ENCODE measurements at places on chromosomes 1 and 21.
A peak's percentile ranks its signal among the peaks of the same experiment; 100 is the strongest.

DNA sequence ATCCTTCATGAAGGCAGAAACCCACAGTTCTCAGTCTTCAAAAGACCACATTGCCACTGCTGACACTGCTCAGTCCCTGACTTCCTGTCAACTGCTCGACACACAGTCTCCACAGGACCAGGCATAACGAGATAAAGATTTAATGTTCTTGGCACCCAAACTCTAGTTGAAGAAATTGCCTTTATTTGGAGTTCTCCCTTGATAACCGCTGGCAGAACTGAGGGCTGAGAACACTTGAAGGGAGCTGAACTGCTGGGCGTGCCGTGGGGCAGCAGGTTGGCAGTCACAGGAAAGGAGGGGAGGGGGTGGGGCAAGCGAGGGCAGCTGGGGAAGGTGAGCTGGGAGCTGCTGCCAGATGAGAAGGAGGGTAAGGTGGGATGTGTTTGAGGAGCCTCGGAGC lies 15.9 kb downstream of the HENMT1 start:
- DNase-seq = no peak

GRCh38 chr1:40162753-40163441 lies 1.7 kb downstream of the RLF start:
- peak; percentile 24 for DNase-seq

DNA sequence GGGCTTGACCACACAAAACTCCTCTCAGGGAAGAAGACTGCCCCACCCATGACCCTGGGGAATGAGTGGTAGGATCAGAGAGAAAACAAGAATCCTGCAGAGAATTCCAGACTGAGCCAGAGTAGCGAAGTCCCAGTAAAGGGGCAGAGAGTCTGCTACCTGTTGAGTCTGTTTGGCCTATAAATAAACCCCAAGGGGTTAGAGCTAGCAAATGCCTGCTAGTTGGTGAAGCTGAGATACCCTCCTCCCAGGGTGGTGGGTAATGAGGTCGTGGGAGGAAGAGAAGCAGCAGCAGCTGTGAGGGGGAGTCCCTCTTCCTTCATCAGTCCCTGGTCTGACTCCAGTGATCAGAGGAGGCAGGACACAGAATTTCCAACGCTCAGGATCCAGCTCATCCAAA lies 2.5 kb downstream of the TRAF3IP3 start:
- no peak for DNase-seq

- DNase-seq = no peak
These were observed 63.8 kb downstream of the CD34 start for GRCh38 chr1:207847116-207847515.

DNA sequence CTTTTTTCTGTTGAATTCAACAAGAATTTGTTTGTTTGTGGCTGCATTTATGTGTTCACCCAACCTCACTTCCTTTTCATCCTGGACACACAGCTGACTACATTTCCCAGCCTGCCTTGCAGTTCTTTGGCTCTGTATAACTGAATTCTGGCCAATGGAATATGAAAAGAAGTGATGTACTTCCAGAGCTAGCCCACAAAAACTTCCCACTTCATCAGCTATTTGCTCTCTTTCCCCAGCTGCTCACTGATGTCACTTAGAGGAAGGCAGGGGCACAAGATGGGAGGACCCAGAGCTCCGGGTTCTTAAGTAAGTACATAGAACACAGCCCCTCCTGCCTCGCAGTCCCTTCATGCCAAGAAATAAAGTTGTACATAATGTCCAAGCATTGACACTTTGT lies 235.0 kb upstream of the FGGY start:
- peak; percentile 94 for DNase-seq

GRCh38 chr21:35488946-35489345 lies 439.8 kb upstream of the RUNX1 start:
- no peak for DNase-seq

DNA sequence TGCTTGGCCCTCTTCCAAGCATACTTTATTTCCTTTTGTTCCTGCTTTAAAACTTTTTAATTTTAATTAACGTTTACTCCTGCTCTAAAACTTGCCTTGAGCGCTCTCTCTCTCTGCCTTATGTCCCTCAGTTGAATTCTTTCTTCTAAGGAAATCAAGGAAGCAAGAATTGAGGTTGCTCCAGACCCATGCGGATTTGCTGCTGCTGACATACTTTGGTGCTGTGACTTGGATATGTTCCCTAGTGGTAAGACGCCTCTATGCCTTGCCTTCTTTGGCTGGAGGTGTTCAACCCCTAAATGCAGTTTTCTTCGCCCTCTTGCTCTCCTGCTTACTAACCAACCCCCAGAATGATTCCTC lies 148.1 kb downstream of the ADSS2 start:
- no peak for DNase-seq

DNA sequence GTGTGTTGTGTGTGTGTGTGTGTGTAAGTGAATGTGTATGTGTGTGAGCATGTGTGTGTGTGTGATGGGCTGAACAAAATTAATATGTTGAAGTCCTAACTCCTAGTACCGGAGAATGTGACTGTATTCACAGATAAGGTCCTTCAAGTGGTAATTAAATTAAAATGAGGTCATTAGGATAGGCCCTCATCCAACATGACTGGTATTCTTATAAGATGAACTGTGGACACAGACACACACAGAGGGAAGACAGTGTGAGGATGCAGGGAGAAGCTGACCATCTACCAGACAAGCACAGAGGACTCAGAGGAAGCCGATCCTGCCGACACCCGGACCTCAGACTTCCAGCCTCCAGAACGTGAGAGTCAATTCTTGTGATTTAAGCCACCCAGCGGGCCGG lies 91.2 kb upstream of the PGBD5 start:
- no peak for DNase-seq

DNA sequence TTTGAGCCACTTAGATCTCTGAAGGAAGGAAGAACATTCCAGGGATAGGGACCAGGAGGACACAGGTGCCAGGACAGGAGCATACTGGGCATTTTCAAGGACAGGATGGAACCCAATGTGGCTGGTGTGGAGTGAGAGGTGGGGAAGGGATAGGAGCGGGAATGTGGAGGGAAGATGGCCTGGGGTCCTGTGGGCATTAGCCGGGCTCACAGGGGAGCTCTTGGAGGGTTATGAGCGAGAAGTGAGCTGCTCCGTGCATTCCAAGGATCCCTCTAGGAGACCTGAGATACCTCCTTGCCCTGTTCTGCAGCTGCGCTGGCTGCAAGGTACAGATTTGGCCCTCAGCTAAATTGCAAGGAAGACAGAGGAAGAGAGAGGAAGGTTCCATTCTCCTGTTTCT lies 87.5 kb downstream of the IER5 start:
- DNase-seq = no peak

DNA sequence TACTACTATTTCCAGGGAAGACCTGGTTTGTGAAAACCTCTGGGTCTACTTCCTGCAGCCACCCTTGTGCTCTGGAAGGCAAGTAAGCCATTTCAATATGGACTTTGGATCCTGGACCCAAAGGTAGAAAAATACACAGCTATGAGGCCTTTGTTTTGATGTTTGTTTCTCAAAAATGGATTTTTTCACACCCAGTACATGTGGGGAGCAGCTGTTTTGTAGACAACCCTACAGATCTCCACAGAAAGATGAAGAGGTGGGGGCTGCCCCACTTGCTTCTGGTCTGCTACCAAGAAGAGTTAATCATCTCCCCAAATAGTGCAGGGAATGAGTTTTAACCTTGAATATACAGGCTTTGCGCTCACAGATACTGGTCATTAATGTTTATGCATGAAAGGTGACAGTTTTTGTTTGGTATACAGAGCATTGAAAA lies 29.2 kb downstream of the ZNF281 start:
- DNase-seq = no peak

Data from HFFc6 (cell line).